NCI-H1105 (cell line): ENCODE measurements at places on chromosomes 1 and 21.

DNA sequence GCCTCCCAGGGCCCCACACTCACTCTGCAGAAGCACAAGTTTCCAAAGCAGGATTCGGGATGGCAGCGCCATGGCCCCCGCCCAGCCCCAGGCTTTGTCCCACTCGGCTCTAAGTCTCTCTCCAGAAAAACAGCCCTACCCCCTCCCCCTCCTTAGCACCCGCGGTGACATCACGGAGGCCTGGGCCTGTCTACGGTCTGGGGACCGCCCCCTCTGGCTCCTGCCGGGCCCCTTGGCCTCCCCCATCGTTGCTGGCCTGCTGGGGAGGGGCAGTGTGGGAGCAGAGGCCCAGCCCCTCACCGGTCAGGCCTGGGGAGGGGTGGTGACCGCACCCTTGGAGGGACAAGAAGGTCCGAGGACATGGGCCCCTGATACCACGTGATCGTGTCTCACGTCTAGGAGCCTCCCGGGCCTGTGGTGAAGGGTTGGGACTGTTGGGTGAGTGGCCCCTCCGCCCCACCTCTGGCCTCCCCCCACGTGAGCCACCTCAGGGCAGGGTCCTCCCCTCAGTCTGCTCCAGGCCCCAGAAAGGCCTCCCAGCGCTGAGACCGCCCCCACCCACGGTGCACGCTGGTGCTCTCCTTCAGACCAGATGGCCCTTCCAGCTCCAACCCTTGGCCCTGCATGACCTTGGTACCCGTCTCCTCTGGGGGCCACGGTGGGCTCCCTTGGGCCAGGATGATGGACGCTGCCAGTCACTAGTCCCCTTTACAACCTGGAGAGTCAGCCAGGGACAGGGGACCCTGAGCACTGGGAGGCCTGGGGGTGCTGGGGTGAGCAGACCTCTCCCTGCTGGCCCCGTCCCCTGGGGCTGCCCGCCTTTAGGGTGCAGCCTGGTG, at the start of gene MXRA8:
TSS of gene MXRA8 (minus strand) at position 123 of the 839 bp plus-strand sequence. CDS start at position 72, 51 bp downstream.
- no peak for DNase-seq

DNA sequence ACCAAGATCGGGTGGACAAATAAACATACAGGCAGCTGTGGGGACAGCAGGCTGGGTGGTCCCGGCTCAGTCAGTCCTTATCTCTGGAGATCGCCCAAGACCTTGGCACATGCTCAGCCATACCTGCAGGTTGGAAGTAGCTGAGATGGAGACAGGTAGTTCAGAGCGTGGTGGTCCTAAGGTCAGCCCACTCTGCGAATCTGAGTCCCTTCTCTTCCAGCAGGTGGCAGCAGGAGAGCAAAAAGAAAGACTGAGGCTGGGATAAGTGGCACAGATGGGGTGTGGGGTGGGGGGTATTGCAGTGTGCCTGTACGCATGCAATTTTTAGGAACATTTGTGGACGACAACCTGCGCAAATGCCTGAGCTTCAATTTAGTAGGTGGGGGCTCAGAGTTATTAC, 104.9 kb downstream of the TENT5C start:
- no peak for DNase-seq

DNA sequence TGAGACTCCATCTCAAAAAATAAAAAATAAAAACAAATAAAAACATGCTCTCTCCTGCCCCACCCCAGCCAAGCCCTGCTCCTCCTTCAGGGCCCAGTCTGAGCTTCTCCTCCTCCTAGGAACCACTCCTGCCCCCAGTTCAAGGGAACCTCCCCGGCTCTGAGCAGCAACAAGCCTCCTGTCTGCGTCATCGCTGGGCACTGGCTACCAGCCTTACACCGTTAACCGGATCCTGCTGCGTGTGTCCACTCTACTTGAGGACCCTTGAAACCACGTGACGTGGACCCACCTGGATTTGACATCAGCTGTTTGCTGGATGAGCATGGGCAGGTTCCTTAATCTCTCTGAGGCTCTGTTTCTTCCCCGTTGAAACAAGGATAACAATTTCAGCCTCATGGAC, 1.6 kb upstream of the TAS1R2 start:
- no peak for DNase-seq

- DNase-seq, result no peak
Measured at GRCh38 chr1:94653454-94653853, 111.9 kb upstream of the F3 start.

GRCh38 chr1:218479436-218480115, 134.4 kb downstream of the TGFB2 start:
- DNase-seq, result no peak

DNA sequence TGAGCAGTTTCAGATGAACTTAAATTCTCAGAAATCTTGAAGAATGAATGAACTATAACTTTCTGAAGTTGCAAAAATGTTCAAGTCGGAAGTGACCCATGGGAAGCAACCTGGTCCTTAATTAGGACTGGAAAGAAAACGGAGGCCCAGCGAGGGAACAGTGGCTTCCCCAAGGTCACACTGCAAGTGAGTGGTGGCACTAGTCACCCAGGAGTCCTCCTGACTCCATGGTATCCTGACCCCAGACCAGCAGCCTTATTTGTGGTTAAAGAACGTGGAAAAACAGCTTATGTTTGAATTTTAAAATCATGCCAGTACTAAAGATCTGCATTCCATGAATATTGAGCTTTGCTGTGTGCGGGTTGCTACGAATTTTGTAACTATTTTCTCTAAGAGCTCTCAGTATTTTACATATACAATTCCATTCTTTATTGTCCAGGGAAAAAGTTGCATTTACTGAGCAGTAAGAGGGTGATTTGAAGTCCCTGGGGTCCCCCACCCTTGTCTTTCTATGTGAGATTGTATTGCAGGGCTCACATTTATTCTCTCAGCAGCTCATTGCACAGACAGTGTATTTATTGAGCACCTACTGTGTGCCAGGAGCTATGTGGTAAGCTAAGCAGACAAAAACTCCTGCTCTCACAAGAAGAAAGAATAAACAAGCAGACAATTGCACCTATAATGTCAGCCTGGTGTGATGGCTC, 61.6 kb upstream of the ATP5PO start:
- no peak for DNase-seq

DNA sequence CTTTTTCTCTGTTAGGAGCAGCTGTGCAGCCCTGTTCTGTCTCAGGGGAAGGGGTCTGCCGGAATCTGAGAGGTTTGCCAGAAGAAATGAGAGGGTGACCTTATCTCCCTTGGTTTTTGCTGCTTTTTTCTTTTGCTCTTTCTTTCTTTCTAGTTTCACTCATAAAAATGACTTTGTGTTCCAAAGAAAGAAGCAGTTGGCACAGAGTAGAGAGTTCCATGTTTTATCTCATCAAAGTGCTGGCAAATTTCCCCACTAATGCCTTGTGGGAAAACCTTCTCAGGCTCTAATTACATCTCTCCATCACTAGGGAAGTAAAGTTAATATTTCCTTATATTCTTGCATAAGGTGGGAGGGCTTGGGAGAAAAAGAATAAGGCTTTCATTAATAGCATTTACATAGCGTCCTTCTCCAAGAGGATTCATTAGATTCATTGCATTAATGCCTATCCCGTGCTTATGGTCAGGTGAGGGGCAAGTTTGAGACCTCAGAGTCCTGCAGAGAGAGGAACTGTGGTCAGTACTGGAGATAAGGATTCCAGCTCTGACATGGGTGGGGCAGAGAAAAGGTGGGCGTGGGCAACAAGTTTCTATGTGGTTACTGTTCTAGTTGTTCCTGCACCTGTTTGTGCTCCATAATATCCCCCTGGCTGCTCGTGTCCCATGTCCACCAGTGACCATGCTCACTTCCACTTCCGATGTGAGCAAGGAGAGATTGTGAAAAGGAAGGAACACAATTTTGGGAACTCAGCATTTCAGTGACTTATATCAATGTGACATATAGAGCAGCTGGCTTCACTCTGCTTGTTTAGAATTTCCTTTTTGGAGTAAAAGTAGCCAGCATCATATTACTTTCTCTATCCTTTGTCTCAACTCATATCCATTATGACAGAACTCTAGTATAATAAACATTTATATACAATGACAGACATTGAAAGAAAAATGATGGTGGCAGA, 79.5 kb downstream of the DISC1 start:
- no peak for DNase-seq

DNA sequence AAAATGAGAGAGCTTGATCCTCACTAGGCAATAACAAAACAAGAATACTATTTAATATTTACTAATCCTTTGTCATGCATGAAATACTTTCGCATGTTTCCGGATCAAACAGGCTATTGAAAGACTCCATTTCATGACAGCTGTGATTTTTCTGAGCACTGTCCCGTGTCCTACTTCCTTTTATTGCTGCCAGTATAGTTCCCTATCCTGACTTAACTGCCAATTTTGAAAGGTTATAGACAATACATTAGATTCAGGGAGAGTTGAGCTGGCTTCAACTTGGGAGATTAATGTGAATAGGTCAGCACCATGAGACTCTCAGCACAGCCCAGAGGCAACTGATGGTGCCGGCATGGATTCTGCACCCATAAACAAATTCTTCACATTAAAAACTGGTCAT, 225.8 kb downstream of the VAV3 start:
- no peak for DNase-seq

DNA sequence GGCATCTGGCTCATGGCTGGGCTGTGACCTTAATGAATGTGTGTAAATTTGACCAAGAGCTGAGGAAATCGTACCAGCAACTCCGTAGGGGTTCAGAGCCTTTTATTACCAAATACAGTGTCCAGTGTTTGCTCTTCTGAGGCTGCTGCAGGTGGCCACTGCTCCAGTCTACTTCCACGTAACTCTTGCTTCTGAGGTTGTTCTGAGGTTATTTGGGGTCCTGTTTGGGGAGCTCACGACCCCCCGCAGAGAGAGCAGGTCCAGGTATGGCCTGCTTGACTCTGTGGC, 33.6 kb downstream of the MAN1C1 start:
- DNase-seq, result no peak

DNA sequence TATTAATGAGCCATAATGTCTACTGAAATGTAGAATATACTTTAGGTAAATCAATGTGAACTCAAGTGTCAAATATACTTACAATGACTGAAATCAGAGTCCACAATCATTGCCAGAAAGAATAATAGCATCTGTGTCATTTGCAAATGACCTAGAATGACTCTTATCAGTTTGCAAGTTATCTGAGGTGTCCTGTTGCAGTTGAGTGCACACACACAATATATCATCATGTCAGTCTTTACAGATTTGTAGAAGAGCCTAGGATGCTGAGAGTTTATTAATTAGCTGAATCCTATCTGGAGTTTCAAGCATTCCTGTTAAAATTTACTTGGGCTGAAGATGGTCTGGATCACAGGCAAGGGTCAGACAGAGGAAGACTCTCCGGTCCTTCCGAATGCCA, 324.0 kb upstream of the GREM2 start:
- DNase-seq, result no peak
